ENCODE measurements at places on chromosomes 6 and 20. TPM values are rescaled to one million over a fixed set of nuclear protein-coding genes. Genes with fewer than 3 reads are reported as not detected.

GRCh38 chr6:16731478-16732051, 29.7 kb downstream of the ATXN1 start:
- peaks cover 27% of the 10 kb centered on the region for H3K4me1 ChIP-seq
- H3K4me3 ChIP-seq, result peak overlapping the region; percentile 21
- no peaks in the 10 kb centered on the region for H3K27me3 ChIP-seq

GRCh38 chr6:157774153-157775135, 48.6 kb upstream of the SNX9 start:
- H3K27ac ChIP-seq, result no peak overlapping the region
- DNase-seq, result peak; percentile 42
- peaks cover 7% of the 10 kb centered on the region for H3K4me1 ChIP-seq
- H3K27me3 ChIP-seq, result no peaks in the 10 kb centered on the region

- H3K27me3 ChIP-seq, result no peaks in the 10 kb centered on the region
- no peak overlapping the region for H3K4me3 ChIP-seq
- no peak for DNase-seq
- H3K4me1 ChIP-seq, result no peaks in the 10 kb centered on the region
These were observed 158.0 kb downstream of the DST start for GRCh38 chr6:56484669-56485068.

DNA sequence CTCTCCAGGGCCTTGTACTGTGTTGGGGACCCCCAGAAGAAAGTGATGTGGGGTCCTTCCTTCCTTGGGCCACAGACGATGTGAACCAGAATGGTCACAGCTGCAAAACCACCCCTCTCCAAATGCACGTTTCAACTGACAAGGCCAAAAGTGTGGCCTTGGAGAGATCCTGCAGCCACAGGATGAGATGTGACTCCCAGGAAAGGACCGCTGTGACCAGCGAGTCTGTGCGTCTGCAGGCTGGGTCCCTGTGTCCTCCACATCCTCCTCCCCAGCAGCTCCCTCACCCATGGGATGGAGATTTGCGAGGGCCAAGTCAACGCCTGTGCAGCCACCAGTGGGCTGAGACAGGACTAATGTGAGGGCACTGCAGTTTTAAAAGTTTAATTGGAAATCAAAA, 247.0 kb downstream of the ERMARD start:
- no peaks in the 10 kb centered on the region for H3K36me3 ChIP-seq
- DNase-seq, result no peak
- no peak overlapping the region for H3K27ac ChIP-seq
- H3K27me3 ChIP-seq, result no peaks in the 10 kb centered on the region
- no peak overlapping the region for H3K4me3 ChIP-seq

GRCh38 chr6:158284007-158284875, 28.0 kb upstream of the TULP4 start:
- DNase-seq, result peak; percentile 63
- no peak overlapping the region for H3K4me3 ChIP-seq
- peaks cover 31% of the 10 kb centered on the region for H3K4me1 ChIP-seq
- H3K27ac ChIP-seq, result no peak overlapping the region

DNA sequence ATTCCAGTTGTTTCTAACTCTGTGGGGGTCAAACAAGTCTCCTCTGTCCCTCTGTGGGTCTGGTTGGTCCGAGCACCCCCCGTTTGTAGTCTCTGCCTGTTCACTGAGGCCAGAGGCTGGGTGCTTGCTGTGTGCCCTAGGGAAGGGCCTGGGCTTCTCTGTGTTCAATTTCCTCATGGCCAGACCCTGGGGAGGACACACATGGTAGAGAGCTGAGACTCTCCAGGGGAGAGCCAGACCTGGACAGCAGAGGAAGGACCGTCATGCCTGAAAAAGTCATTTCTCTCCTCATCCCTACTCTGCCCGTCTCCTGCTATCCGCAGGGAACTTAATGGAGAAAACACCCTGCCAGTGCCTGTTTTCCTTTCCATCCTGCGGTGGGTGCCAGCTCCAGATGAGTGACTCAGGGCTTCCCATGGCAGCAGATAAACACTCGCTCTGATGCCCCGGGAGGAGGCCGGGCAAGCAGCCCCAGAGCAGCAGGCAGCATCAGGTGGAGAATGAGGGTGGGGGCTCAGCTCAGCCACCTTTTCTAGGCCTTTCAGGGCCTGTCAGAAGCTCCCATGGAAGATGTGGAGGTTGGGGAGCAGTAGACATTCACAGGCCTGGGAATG, 51.9 kb downstream of the SNAI1 start:
- no peak overlapping the region for H3K4me3 ChIP-seq
- H3K4me1 ChIP-seq, result no peaks in the 10 kb centered on the region
- no peak for DNase-seq
- no peak overlapping the region for H3K27ac ChIP-seq
- H3K27me3 ChIP-seq, result no peaks in the 10 kb centered on the region
- H3K36me3 ChIP-seq, result no peaks in the 10 kb centered on the region

DNA sequence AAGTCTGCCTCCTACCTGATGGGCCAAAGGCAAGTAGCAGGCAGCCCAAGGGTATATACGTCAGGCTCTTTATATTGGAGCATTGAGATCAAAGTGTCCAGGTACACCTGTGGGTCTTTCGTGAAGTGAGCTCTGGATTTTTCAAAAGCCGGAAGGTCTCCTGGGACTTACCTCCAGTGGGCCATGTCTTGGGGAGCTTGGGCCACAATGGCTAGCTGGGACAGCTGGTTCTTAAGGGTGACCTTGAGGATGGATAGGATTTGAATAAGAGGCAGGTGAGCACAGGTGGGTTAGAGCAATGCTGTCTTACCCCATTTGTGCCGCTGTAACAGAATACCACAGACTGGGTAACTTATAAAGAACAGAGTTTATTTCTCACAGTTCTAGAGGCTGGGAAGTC, 153.4 kb downstream of the CDC5L start:
- no peaks in the 10 kb centered on the region for H3K27me3 ChIP-seq
- H3K4me1 ChIP-seq, result no peaks in the 10 kb centered on the region
- DNase-seq, result no peak
- H3K27ac ChIP-seq, result no peak overlapping the region
- no peak overlapping the region for H3K4me3 ChIP-seq

DNA sequence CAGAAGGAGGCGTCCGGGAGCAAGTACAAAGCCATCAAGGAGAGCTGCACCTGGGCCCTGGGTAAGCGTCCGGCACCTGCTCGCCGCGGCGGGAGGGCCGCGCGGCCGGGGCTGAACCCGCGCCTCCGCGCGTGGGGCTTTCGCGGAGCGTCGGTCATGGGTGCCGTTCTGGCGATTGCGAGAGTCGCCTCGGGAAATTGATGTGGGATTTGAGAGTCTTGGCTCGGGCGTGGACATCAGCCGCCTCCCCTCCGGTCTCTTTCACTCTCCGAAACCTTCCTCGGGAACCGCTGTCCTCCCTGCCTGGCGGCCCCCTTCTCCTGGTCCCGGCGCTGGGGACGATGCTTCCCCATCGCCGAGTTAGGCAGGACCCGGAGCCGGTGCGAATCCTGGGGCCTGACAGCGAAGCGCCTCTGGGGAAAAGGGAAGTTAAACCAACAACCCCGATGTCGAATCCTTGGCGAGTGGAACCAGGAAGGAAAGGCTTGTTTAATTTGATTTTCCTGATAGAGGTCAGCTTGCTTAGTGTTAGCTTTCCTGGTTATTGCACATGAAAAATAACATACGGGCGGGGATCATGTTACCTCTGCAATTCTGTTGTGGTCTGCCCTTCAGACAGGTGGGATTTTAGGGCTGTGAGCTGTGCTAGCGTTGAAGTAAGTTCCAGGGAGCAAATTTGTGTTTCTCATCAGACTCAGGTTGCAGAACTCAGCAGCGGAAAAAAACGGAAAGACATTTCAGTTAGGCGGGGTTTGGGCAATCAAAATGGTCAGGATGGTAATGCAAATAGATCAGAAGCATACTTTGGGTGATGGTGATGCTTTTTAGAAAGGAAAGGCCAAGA, 594 bp downstream of the ARFGEF3 start:
- peak; percentile 19 for DNase-seq
- H3K4me3 ChIP-seq, result peak overlapping the region; percentile 30
- H3K4me1 ChIP-seq, result peaks cover 16% of the 10 kb centered on the region
- no peak overlapping the region for H3K27ac ChIP-seq
- H3K36me3 ChIP-seq, result no peaks in the 10 kb centered on the region
- peaks cover 43% of the 10 kb centered on the region for H3K27me3 ChIP-seq

The HLA-B gene
- 7,013 TPM for total RNA-seq

- no peaks in the 10 kb centered on the region for H3K4me1 ChIP-seq
- no peak overlapping the region for H3K4me3 ChIP-seq
- H3K36me3 ChIP-seq, result peaks cover 88% of the 10 kb centered on the region
- no peak overlapping the region for H3K27ac ChIP-seq
- DNase-seq, result no peak
These were observed 69.8 kb downstream of the STAU1 start for GRCh38 chr20:49118307-49118706.

GRCh38 chr20:5033566-5033965, 32.3 kb upstream of the SLC23A2 start:
- no peaks in the 10 kb centered on the region for H3K36me3 ChIP-seq
- no peak overlapping the region for H3K4me3 ChIP-seq
- H3K27ac ChIP-seq, result no peak overlapping the region
- H3K27me3 ChIP-seq, result no peaks in the 10 kb centered on the region
- no peaks in the 10 kb centered on the region for H3K4me1 ChIP-seq

The OXT gene
- 1.1 TPM for total RNA-seq

- peak; percentile 61 for DNase-seq
- no peak overlapping the region for H3K27ac ChIP-seq
- peaks cover 22% of the 10 kb centered on the region for H3K27me3 ChIP-seq
- no peaks in the 10 kb centered on the region for H3K36me3 ChIP-seq
- H3K4me1 ChIP-seq, result peaks cover 14% of the 10 kb centered on the region
These were observed 48.9 kb downstream of the ANKRD60 start for GRCh38 chr20:58179432-58180099.

Measured in CD4-positive, alpha-beta T cell (primary cell).